ENCODE measurements at places on chromosomes 6 and 20.

DNA sequence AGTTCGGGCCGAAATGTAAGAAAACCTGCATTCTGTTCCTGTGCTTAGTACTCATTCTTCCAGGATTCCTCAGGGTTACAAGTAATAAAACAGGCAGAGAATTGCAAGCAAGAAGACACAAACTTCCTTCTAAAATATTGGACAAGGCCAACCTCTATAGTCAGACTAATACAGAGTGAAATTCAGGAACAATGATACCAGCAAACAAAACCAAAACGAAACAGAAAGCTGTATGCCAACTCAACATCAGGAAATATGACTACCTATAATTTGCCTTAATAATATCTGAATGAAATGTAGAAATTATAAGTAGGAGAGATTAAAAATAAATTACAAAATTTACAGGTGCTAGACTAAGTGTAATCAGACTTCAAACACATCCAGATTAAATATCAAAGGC is 238.8 kb downstream of the HIVEP2 start:
- DNase-seq: no peak

GRCh38 chr20:41476446-41476845 is 109.8 kb upstream of the EMILIN3 start:
- no peak for DNase-seq

DNA sequence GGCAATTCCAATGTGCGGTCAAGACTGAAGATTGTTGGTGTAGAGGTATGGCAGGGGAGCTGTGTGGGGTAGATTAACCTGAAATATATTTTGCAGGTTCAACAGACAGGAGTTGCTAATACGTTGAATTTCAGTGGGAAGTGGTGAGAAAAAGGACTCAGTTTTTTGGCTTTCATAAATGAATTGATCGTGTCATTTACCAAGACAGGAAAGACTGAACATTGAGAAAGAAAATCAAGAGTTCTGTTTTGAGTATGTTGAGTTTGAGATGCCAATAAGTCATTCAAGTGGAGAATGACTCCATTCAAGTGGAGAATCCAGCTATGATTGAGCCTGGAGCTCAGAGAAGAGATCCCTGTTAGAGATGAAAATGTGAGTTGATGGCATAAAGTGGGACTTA is 31.1 kb downstream of the NFYA start:
- no peak for DNase-seq

- DNase-seq: no peak
These were observed 995 bp downstream of the MYCT1 start for GRCh38 chr6:152698692-152699091.

- no peak for DNase-seq
These were observed 23.8 kb upstream of the ELOVL4 start for GRCh38 chr6:79971193-79971592.

DNA sequence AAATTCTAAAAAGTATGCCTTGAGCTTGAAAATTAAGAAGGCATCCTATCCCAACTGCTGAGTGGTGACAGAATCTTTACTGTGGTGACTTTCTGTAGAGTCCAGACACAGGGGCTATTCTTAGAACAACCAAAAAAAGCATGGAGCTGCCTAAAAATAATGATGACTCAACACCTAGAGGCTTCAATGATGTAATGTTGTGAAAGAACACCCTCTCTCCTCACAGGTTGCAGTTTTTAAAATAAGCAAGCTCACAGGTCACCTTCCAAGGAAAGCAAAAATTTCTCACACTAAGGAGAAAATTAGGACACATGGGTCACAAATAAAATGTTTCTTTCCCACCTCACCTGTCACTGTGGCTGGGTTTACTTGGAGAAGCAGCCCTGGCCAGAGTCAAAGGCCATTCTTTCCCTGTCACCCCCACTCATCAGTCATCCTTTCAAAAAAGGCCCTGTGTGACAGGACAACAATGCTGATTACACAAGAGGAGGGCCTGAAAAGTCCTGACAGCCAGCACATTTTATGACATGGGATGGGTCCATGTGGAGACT is 53.5 kb downstream of the RCAN2 start:
- no peak for DNase-seq

DNA sequence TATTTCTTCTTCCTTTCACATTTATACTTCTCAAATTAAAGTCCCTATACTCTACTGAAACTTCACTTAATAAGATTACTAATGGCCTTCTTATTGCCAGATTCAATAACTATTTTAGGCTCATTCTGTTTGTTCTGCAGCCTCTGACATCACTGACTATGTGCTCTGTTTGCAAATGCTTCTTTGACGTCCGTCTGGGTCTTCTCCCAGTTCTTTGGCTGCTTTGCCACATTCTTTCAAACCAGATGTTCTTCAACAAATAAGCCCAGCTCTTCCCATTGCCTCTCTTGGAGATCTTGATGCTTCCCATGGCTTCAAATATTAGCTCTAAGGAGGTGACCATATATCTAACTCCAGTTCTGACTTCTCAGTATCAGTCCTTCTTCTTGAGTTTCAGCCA is 117.4 kb downstream of the BTBD9 start:
- no peak for DNase-seq

- peak; percentile 47 for DNase-seq
These were observed 10.3 kb upstream of the ID1 start for GRCh38 chr20:31594558-31595379.

DNA sequence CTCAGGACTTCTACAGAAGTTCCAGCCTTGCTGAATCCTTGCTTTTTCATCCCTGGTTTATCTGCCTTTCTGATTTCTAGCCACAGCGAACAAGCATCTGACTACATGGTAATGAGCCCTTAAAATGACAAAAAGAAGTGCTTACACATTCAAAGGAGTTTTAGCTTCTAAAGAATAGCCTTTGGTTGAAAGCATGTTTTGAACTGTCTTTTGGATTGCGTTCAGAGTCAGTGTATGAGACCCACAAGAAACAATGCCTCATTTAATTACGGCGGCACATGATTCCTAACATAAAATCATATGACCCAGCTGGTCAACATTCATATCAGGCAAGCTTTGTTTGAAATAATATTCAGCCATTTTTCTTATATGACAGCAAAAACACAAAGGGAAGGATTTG is 784.2 kb downstream of the KIF16B start:
- DNase-seq: no peak

- DNase-seq: no peak
These were observed 178.4 kb upstream of the EYA4 start for GRCh38 chr6:133062696-133063306.

DNA sequence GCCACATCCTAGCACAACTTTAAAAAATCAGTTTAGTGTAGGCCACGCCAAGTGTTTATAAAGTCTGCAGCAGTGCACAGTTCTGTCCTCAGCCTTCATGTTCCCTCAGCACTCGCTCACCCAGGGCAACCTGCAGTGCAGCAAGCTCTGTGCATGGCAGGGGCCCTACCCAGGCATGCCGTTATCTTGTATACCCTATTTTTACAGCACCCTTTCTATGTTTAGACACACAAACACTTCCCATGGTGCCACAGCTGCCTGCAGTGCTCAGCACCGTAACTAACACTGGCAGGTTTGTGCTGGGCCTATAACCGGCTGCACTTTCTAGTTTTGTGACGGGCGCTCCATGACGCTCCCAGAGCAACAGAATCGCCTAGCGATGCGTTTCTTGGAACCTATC is 43.8 kb downstream of the ZBTB46 start:
- DNase-seq: no peak

DNA sequence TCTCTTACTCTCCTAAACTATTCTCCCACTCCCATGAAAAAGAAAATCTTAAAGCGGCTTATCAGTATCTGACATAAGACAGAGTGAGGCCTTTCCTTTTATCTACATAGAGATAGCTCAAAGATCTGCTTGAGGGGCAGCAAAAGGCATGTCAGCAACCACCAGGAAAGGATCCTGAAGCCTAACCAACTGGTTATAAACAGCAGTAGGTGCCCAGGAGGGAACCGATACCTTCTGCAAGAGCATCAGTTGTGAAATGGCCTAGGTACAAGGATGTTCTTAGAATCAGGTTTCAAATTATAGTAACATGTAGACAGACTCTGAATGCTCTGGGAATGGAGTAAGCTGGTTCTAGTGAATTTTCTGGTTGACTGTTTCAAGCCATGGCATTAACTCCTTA is 21.4 kb downstream of the JARID2 start:
- DNase-seq: no peak

GRCh38 chr20:57445298-57445697 is 54.1 kb downstream of the RBM38 start:
- DNase-seq: no peak

- DNase-seq: no peak
These were observed 268.9 kb downstream of the HIVEP2 start for GRCh38 chr6:142676027-142676443.

DNA sequence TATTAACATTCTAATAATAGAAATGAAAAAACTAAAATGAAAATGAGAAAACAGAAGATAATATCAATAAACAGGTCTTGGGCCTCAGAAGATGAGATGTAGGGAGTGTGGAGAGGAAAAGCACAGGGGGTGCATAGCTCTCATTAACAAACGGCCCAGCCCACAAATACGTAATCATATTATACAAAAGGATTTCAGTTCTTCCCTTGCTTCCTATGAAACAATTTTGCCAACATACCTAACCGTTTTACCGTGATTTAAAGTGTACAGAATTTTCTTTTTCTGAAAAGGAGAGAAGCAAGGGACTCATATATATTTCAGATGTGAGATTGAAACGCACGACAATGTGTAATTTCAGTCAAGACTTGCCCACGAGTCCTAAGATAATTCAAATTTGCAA is 136.0 kb downstream of the HFE start:
- DNase-seq: no peak

DNA sequence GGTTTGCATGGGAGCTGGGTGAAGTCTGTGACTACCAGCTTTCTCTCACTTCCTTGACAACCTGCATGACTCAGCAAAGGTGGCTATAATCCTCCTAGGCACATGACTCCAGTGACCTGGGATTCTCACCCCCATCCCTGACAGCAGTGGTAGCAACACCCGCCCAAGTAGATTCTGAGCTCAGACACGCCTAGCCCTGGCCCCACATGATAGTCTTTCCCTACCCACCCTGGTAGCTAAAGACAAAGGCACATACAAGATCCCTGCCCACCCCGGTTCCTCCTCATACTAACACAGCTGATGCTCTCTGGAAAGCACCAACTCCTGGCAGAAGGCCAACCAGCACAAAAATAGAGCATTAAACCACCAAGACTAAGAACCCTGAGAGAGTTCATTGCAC is 25.9 kb upstream of the CRISP1 start:
- no peak for DNase-seq

GRCh38 chr6:15329197-15329671 is 83.4 kb downstream of the JARID2 start:
- DNase-seq: no peak

DNA sequence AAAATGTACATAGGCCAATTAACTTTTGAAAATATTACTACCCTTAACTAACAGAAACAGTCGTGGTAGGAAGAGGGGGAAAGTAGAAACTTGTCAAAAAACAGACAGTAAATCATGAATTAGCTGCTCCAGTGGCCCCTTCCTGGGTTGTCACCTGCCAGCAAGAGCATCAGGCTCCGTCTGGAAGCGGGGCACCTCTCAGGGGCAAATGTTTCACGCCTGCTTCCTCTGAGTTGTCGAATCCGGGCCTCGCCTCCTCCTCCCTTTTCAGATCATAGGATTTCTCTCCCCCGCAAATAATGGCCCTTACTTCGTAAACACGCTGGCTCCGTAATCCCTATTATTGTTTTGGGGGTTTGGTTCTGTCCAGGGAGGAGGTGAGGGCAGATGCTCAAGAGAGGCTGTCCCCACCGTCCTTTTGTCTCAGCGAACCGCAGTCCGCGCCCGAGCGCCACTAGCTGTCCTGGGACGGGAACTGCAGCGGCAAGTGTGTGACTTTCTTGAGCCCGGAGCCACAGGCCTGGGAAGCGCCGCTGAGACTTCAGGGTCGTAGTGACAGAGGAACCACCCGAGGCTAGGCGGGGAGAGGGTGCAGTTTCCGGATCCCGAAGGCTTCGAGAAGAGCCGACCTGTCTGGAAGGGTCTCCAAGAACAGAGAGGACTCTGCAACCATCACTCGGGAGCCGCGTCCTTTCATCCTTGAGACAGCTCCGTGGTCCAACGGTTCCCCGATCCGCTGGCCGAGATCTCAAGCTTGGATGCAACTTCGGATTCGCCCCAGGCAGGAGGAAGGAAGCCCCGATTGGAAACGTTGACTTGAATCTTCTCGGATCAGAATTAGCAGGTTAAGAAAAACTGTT is 214.5 kb upstream of the ZNF184 start:
- DNase-seq: peak; percentile 87

DNA sequence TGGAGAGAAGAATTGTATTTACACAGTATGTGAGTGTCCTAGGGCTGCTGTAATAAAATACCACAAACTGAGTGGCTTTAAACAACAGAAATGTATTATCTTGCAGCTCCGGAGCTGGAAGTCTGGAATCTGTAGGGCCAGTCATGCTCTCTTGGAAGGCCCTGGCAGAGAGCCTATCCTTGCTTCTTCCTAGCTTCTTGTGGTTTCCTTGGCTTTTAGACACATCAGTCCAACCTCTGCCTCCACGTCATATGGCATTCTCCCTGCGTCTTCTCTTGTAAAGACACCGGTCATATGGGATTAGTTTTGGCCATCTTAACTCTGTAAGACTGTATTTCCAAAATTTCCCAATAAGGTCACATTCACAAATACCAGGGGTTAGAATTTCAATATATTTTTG is 10.8 kb downstream of the FNDC1 start:
- DNase-seq: no peak

DNA sequence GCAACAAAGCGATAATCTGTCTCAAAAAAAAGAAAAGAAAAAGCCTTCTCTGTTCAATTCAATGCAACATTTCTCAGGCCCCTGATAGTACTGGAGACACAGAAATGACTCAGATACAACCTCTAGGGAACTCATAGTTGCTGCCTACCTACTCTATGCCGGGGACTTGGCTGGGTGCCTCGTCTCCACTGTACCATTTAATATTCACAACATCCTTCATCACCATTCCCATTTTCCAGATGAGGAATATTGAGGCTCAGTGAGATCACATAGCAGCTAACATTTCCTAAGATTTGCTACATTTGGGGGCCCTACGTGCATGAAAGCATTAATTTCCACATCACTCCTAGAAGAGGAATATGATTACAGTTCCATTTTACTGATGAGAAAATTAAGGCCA is 7.5 kb downstream of the NOL4L start:
- no peak for DNase-seq

- no peak for DNase-seq
These were observed 6.4 kb downstream of the LZTS3 start for GRCh38 chr20:3166913-3167342.

- no peak for DNase-seq
These were observed 110.3 kb downstream of the CDC5L start for GRCh38 chr6:44497807-44498206.

DNA sequence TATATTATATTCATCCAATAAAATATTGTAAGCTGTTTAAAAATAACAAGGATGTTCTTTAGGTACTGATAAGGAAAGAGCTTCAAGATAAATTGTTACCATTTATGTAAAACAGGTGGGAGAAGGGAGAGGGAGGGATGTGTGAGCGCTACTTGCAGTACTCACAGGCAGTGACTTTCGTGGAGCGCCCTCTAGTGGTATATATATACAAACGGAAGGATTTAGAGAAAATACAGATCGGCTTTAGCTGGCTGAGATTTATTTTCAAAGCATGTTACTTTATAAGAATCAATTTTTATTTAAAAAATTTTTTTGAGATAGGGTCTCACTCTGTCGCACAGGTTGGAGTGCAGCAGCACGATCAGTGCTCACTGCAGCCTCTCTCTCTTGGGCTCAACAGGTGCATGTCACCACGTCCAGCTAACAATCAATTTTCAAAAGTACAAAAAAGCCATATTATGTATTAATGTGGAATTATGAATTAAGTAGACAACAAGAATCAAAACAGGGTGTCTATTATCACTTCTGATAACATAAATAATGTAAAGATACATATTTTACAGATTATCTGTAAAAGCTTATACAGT is 3.3 kb upstream of the MOG start:
- peak; percentile 36 for DNase-seq

GRCh38 chr6:157056275-157056674 is 267.0 kb downstream of the TMEM242 start:
- no peak for DNase-seq

Measured in endothelial cell (in vitro differentiated cells).